ENCODE measurements at places on chromosomes 3 and 15.
A peak's percentile ranks its signal among the peaks of the same experiment; 100 is the strongest.

DNA sequence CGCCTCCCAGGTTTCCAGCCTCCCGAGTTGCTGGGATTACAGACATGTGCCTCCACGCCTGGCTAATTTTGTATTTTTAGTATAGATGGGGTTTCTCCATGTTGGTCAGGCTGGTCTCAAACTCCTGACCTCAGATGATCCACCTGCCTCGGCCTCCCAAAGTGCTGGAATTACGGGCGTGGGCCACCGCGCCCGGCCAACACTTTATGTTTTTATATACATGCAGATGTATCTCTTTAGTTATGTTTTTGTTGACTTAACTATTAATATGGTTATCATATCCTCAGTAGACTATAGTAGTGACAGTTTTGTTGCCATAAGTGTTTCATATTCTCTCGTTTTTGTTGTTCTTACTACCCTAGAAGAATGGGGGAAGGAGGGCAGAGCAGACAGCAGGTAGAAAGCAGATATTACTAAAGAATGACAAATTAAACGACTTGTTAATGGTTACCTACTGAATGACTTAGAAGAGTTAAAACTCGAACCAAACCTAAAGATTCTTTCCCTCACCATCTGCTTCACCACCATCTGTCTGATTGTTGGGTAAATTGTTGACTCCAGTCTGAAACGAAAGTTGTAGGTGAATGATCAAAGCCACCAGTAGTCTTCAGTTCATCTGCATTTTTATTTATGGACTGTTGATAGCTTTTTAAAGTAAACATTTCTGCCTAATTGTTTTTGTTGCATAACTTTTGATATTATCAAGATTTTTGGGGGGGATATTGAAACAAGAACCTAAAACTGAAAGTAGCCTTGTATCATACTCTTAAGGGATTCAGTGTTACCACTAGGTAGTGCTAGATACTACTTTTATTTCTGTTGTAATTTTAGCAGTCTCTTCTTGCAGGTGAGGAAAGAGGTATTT is 89.3 kb downstream of the RASA2 start:
- DNase-seq, result no peak

DNA sequence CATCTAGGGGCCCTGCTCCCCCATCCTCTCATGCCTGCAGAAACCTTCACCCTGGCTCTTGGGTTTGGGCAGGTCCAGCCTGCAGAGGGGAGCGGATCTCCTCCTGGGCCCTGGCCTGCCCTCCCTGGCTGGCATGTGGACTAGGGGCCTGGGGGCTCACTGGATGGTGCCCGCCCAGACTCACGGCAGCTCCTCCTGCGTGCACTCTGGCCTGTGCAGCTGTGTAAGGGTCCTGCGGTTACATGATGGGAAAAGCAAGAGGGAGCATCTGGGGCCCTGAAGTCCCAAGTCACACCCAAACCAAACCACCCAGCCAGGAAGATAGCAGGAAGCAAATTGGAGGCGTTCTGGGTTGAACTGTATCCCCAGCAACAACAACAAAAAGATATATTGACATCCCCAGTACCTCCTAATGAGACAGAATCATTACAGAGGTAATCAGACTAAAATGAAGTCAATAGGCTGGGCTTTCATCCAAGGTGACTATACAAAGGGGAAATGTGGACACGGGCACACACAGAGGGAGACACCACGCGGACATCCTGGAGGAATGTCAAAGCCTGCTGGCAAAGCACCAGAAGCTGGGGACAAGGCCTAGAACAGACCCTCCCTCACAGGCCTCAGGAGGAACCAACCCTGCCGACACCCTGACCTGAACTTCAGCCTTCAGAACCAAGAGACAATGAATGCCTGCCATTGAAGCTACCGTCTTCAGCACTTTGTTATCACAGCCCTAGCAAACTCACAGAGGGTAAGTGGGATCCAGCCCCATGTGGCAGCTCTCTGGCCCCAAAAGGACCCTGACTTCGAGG is 10.4 kb upstream of the CLK3 start:
- DNase-seq, result no peak

DNA sequence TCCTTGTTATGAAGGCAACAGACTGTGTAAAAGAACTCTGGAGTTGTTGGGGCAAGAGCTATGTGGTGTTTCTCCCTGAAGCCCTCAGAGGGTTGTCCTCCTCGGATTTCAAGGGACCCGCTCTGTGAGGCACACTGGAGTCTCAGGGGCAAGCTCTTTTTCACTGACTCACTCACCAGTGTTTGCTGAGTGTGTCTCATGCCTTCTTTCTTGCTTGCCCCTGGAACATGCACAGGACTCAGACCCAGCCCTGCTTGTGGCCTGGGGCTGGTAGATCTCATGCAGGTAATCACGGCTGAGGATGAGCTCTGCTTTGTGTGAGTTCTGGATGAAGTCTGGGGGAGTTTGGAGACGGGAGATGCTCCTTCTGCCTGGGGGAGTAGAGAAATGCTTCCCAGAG is 93.7 kb downstream of the CACNA1D start:
- no peak for DNase-seq

DNA sequence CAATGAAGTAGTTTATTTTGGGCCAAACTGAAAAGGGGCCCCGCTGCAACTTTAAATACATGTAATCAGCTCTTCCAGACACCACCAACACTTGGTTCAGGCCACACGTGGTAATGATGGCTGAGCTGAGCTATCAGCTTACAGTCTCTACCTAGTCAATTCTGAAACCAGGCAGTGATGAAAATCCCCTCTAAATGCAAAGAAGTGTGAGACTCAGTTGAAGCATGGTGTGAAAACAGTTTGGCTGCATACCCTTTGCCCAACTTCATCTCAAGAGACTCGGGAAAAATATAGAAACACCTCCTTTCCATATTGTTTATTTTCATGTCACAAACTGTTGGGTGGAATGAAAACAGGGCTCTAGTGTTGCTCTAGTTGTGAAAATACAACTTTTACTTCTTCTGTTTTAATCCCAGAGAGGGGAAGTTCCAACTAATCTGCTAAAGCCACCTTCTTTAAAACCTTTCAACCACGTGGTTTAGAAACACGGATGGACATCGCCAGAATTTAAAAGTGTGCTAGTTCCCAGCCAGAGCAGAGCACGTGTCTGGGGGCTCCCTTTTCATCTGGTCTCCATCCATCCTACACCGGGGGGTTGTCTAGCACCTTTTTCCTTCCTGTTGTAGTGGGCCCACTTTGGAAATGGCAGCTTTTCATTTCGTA is 229.1 kb downstream of the EPHB1 start:
- DNase-seq, result no peak

DNA sequence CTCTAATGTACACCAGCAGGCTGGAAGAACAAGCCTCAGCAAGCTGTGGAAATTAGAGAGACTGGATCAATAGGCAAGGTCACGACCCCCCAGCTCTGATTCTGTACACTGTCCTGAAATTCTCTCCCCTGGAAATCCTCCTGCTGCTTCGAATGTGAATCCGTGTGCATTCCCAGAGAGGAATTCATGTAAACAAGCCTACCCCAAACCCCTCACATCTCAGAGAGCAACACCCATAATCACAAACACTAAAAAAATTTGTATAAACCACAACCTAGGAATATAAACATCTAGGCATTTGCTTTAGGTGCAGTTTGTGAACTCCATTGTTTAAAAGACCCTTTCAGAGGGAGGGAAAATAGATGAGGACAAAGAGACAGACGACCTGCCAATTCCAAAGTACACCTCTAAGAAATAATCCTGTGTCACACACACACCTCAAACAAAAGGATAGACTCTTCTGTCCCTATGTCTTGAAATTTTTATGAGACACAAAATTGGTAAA is 325.2 kb downstream of the WDR72 start:
- no peak for DNase-seq

GRCh38 chr15:31811641-31812040 is 218.7 kb upstream of the CHRNA7 start:
- DNase-seq, result no peak

- no peak for DNase-seq
These were observed 819 bp upstream of the RPL24 start for GRCh38 chr3:101687142-101687931.

GRCh38 chr3:194744826-194745225 is 59.1 kb downstream of the FAM43A start:
- DNase-seq, result no peak

- no peak for DNase-seq
These were observed 660 bp downstream of the UROC1 start for GRCh38 chr3:126516936-126517290.

GRCh38 chr3:184209146-184209923 is 20.1 kb upstream of the VWA5B2 start:
- DNase-seq, result no peak

- no peak for DNase-seq
These were observed 26.3 kb upstream of the TMEM45A start for GRCh38 chr3:100465892-100466777.

DNA sequence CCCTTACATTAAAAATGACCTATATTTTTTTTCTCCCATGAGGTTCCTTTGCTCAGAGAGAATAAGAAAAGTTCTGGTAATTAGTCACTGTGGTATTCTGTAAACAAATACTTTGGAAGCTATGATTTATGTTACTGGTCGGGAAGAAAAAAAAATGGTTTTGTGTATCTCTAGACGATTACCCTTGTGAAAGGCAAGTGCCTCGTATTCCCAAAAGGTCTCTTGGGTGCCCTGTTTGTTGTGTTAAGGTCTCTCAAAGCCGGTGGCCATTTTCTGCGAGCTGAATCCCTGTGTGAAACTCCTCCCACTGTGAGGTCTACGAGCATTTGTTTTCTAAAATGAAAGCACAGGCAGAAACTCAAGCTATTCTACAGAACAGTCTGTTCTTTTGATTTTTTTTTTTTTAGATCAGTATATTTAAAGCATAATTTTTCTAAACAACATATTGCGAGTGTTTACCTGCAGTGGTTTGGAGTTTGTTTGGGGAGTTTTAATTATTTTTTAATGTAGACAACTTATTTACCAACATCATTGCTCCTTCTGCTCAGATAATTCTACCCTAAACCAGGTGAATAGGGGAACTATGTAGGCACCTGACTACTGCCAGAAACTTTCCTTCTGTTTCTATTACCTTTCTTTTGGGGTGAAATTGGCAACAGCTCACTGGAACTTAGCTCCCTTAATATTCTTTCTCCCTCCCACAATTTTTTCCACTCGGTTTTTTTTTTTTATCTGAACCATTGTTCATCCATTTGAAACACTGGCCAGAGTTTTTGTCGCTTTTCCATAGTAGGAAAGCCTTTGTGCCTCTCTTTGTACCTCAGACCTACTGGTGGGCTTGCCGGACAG is 44.0 kb downstream of the ZBTB38 start:
- peak; percentile 47 for DNase-seq

GRCh38 chr15:79082363-79083070 is 8.1 kb downstream of the RASGRF1 start:
- no peak for DNase-seq

DNA sequence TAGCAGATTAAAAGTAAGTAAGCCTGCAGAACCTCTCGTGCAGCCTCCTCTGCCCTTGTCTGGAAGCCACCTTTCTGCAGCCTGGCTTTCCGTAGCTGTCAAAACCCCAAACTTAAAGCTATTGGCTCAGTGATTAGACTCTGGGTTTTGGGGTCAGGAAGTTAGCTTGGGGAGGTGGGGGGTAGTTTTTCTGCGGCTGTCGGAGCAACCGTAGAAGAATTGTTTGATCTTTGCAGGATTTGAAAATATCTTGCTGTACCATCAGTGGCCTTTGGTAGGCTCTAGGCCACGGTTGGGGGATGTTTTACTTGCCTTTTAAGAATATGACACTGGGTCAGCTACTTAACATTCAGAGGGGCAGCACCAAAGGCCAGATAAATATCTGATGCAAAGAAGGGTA is 88.4 kb upstream of the RASGRP1 start:
- DNase-seq, result peak; percentile 66

DNA sequence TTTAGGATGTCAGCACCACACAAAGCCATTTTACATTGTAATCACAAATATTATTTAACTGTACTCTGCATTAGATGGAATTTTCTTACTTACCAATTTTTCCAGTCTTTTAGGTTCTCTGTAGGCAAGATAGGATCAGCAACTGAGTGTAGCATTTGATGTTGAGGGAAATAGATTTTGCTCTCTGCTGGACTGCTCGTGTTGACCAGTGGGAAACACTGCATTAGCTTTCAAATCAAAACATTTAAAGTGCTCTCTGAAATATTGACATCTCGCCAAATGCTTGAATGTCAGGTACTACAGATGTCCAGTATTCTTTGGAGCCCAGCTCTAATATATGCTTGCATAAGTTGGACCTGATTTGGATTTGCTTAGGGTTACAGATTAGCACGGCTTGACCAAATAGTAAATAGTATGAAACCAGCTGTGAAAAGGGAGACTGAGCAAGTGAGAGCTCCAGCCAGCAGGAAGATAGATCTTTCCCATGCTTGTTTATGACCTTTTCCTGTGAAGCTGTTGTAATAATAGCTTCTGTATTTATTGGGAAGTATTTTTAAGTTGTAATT is 29.5 kb downstream of the P2RY14 start:
- no peak for DNase-seq

- DNase-seq, result no peak
These were observed 264.7 kb upstream of the NECTIN3 start for GRCh38 chr3:110806924-110807323.

DNA sequence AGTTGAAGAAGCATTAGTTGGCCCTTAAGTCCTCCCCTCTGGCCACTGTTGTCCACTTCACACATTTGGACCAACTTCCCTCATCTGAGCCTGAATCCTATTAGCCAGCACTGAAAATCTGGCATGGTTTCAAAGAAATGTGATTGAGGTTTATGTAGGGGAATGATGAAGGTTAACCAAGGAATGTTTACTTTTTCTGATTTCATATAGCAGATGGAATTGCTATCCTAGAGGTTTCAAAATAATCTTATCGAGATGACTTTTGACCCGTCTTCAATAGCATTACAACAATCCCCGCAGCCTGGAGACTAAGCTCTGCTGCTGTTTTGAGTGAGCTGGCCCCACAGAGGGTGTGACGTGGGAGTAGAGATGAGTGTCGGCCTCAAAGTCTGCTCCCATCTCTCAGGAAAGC is 200.8 kb upstream of the IL12A start:
- DNase-seq, result no peak

DNA sequence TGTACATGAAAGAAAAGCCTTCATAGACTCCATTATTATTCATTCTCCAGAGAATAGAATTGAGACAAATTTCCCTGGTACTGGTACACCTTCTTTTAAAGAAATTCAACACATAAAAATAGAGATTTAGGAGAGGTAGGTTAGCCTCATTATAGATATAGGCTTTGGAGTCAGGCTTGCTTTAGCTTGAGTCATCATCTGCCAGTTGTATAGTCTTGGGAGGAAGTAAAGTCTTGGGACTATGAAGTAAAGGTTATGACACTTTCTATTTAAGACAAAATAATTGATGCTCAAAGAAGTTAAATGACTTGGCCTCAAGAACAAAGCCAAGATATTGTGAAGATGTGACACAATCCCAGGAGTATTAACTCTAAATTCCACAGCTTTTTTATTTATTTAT is 4.3 kb downstream of the HRG start:
- DNase-seq, result no peak

GRCh38 chr3:150079029-150079739 is 108.5 kb upstream of the PFN2 start:
- no peak for DNase-seq

All from T-helper 17 cell (primary cell).